ENCODE measurements at places on chromosomes 1 and 21. TPM values are rescaled to one million over a fixed set of nuclear protein-coding genes. Genes with fewer than 3 reads are reported as not detected.

CYP4A22 gene
- 6.3 TPM for polyA plus RNA-seq

YRDC gene
- 11.5 TPM for polyA plus RNA-seq

CALML6 gene
- polyA plus RNA-seq: 0.56 TPM

FCRL2 gene
- polyA plus RNA-seq: not detected

GRCh38 chr1:214967865-214968575 is 114.5 kb upstream of the KCNK2 start:
- peak; percentile 4 for DNase-seq

GRCh38 chr1:203559523-203559922 is 65.6 kb downstream of the OPTC start:
- DNase-seq: no peak

DNA sequence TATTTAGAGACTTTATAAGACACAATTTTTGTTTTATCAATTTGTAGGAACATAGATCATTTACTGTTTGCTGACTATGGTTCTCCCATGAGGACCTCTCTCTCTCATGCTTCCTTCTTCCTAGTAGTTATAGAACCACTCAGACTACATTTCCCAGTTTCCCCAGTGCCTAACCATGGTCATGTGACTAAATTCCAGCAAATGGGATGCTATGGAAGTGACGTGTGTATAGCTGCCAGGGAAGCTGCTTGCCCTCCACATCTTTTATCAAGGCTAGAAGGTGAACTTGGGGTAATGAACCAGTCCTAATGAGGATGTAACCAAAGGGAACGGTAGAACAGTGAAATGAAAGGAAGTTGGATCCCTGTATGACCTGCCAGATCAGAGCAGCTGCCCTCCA is 184.0 kb downstream of the MIS18A start:
- peak; percentile 20 for DNase-seq

DNA sequence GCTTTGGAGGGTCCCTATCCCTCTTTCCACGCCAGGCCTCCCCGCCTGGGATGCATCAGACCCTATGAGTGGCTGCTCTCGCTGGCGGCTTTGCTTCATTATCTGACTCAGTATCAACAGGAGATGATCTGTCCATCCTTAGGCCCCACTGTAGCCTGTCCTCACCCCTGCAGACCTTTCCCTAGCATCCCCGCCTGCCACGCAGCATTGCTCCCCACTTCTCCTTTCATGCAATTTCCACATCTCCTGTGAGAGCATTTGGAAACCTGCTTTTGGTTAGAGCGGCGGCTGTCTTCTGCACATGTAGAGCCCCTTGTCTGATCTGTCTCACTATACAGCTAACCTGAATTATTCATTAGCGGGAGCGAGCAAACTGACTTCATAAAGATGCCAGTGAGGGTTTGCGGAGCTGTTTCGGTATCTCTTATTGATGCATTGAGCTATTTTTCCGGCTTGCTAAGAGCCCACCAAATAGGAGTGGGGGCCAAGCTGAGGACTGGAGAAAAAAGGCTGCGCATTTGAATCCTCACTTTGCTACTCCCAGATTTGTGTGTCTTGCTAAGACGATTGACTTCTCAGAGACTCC is 40.0 kb upstream of the ATP2B4 start:
- DNase-seq: no peak

TIE1 gene
- polyA plus RNA-seq: 63.4 TPM

PLA2G2A gene
- not detected for polyA plus RNA-seq

DNA sequence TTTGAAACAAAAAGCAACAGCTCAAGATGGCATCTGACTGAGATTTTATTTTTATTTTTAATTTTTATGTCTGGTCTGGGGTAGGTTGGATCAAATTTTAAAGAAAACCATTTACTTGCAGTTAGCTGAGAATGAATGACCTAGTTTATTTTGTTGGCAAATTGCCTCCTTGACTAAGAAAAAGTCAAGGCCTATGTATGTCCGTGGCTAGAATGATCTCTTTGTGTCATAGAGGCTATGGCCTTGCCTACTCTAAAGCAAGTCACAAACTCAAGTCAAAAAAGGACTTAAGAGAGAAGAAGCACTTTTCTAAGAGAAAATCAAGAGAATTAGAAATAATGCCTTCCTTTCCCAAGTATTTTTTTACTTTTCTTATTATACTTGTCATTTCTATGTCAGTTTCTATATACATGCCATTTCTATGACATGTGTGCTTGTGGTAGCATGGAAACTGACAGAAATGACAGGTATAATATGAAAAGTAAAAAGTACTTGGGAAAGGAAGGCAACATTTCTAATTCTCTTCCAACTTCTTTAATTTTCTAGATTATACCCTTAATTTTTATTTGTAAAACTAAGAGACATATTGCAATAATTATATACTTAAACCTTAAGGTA is 136.7 kb downstream of the CENPF start:
- DNase-seq: no peak

CELA3A gene
- polyA plus RNA-seq: not detected

- no peak for DNase-seq
Observed at GRCh38 chr1:43975249-43975961, 645 bp downstream of the ATP6V0B start.

DNA sequence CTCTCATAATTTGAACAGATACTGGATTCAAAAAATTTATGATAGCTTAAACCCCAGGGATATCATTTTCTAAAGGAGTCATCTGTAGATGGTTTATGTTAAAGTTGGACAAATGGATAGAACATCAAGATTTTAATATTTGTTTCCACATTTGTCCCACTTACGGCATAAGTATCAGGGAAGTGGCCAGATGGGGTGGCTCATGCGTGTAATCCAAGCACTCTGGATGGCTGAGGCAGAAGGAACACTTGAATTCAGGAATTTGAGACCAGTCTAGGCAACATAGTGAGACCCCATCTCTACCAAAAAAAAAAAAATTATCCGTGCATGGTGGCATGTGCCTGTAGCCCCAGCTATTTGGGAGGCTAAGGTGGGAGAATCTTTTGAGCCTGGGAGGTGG is 229.1 kb downstream of the GPR52 start:
- no peak for DNase-seq

TMCC2 gene
- polyA plus RNA-seq: 7.2 TPM

GRCh38 chr21:42121794-42122193 is 50.7 kb downstream of the UMODL1 start:
- no peak for DNase-seq

DNA sequence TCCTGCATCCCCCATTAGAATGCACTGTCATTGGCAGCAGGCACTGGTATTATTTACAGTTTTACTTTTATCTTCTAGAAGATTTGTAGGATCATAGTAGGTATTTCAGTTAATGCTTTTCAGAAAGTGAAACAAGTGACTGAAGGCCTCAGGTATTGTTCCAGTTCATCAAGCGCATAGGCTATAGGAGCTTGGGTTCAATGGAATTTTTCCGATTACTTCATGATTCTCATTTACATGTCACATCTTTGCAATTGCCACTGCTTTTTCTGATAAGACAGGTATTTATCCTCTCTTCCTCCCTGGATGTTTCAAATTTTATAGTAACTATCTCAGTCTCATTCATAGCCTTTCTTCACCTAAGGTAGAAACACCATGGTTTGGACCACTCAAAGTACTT is 161.3 kb downstream of the NTPCR start:
- no peak for DNase-seq
